ENCODE measurements at places on chromosomes 1 and 21.

DNA sequence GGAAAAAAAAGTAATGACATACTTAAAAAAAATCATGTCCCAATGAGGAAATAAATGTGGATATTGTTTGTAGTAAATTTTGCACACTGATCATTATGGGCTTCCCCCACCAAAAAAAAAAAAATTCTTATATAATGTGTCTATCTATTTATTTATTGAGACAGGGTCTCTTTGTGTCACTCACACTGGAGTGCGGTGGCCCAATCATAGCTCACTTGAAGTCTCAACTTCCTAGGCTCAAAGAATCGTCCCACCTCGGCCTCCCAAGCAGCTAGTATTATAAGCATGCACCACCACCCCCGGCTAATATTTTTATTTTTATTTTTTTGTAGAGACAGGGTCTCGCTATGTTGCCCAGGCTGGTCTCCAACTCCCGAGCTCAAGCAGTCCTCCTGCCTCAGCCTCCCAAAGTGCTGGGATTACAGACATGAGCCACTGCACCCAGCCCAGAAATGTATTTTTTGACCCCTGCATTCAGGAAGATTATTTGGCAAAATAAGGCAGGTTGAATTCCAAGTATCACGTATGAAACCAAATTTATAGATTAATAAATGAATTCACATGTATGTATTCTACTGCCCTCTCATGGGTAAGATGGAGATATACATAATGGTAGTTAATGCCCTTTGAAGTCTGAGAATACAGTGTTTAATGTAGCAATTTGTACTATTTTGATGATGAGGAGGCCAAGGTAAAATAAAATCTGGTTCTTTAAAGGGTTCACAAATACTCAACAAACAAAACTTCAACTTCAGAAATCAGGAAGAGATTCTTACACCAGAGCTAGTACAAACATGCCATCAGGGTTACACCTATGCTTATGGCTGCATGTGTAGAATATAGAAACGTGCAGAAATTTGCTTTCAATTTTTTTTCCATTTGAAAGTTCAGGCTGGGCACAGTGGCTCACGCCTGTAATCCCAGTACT is 1.4 kb upstream of the DENND2C start:
- peak; percentile 24 for DNase-seq

DNA sequence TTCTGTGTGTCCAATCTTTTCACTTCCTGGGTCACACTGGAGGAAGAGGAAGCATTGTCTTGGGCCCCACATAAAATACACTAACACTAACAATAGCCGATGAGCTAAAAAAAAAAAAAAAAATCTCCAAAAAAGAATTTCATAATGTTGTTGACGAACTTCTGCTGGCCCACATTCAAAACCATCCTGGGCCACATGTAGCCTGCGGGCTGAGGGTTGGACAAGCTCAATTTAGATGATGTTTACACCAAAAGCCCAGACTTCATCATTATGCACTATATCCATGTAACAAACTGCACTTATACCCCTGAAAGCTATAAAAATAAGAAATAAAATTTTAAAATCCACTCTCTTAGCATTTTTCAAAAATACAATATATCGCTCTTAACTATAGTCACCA is 187.8 kb upstream of the PTBP2 start:
- no peak for DNase-seq

- no peak for DNase-seq
These were observed 1.9 kb downstream of the MTFR1L start for GRCh38 chr1:25821630-25822091.

GRCh38 chr1:110713221-110713620 is 38.5 kb upstream of the KCNA3 start:
- no peak for DNase-seq

GRCh38 chr1:59499273-59499942 is 202.5 kb downstream of the FGGY start:
- DNase-seq: no peak

- DNase-seq: no peak
These were observed 511.7 kb downstream of the USP25 start for GRCh38 chr21:16241479-16241963.

DNA sequence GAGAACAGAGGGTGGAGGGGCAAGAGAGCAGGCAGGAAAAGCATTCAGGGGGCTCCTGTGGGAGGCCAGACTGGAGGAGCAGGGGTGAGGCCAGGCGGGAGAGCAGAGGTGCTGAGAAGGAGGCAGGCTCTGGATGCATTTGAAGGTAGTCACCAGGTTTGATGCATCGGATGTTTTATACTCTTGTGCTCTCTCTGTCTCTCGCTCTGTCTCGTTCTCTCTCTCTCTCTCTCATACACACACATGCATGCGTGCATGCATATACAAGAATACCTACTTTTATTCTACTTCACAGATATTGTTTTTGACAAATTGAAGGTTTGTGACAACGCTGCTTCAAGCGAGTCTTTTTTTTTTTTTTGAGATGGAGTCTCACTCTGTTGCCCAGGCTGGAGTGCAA is 15.0 kb upstream of the ITPKB start:
- no peak for DNase-seq

GRCh38 chr1:85563139-85563538 is 17.4 kb upstream of the CCN1 start:
- DNase-seq: no peak

- no peak for DNase-seq
These were observed 326.8 kb downstream of the ASTN1 start for GRCh38 chr1:176837708-176838107.

DNA sequence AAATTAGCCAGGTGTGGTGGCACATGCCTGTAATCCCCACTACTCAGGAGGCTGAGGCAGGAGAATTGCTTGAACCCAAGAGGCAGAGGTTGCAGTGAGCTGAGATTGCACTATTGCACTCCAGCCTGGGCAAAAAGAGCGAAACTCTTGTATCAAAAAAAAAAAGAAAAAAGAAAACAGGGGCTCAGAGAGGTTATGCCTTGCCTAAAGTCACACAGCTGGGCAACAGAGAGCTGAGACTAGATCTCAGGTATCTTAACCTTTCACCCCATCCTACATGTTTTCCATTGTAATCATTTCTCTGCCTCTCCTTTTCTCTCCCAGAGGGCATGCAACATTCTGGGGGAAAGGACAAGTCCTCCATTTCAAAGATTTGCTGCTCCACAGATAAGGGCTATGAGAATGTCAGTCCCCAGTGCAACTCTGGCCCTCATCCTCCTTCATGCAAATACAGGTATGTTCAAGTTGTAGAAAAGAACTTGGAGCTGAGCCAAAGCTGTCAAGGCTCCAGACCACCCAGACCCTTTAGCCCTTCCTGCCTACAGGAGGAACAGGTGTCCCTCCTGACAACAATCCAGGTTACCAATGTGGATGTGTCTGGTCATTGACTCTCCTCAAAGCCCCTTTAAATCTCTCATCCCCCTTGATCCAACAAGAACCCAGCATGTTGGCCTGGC is 6.9 kb downstream of the SLC9A1 start:
- DNase-seq: no peak

DNA sequence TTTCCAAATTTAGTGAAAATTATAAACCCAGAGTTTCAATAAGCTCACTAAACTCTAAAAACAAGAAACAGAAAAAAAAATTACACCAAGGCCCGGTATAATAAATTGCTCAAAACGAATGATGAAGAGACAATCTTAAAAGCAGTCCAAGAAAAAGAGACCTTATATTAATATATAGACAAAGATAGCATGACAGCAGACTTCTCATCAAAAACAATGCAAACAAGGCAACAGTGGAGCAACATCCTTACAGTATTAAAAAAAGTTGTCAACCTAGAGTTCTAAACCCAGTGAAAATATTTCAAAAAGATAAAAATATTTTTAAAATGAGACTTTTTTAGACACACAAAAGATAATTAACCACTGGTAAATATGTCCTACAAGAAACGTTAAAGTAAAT is 46.7 kb downstream of the KIFAP3 start:
- DNase-seq: no peak

GRCh38 chr1:118291661-118292060 is 106.6 kb upstream of the SPAG17 start:
- DNase-seq: no peak

DNA sequence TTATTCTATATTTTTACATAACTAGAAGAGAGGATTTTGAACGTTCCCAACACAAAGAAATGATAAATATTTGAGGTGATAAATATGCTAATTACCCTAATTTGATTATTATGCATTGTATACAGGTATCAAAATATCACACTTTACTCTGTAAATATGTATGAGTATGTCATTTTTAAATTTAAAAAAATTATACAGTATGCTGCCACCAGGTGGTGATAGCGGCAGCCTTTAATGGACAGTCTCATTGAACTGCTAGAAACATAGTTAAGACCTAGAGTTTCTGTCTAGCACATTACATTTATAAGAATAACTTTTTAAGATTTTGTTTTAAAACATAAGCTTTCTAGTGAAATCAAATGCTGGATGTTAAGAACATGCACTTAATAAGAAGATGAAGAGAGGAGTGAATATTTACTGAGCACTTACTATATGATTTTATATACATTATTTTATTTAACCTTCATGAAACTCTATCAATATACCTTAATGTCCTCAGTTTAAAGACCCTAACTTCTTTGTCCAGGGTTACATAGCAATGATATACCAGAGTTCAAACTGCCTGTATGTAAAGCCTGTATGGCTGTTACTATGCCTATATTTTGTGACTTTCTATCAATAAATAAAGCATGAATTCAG is 207.1 kb downstream of the NUF2 start:
- peak; percentile 6 for DNase-seq

DNA sequence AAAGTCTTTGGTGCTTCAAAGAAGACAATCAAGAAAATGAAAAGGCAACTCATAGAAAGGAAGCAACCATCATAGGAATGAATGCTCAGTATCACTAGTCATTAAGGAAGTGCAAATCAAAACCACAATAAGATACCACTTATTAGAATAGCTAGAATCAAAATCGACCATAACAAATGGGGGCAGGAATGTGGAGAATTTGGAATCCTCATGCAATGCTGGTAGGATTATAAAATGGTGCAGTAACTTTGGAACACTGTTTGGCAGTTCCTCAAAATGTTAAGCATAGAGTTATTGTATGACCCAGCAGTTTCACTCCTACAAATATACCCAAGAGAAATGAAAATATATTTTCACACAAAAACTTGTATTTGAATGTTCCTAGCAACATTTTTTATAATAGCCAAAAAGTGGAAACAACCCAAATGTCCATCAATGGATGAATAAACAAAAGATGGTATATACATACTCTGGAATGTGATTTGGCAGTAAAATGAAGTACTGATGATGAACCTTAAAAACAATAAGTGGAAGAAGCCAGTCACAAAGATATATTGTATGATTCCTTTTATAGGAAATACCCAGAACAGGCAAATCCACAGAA is 105.6 kb downstream of the MIS18A start:
- no peak for DNase-seq

GRCh38 chr21:41168391-41169257 is 664 bp downstream of the BACE2 start:
- peak; percentile 10 for DNase-seq

GRCh38 chr1:86500714-86501113 is 32.0 kb downstream of the CLCA1 start:
- DNase-seq: no peak

DNA sequence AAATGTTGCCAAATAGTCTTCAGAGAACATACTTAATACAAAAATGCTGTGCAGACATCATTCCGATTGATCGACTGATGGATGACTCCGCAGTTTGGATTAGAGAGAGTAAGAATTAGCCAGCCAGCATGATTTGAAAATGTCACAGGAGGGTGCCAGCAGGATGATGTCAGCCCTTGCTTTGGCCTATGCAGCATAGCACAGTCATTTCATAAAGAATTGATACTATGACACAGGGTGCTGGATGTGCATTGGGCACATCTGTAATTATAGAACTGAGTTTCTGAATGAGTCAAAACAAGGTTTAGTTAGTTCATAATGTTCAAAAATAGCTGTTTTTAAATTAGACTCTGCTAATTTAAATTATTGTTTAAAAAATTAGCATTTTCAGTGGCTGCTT is 21.6 kb upstream of the TRAF5 start:
- DNase-seq: no peak

DNA sequence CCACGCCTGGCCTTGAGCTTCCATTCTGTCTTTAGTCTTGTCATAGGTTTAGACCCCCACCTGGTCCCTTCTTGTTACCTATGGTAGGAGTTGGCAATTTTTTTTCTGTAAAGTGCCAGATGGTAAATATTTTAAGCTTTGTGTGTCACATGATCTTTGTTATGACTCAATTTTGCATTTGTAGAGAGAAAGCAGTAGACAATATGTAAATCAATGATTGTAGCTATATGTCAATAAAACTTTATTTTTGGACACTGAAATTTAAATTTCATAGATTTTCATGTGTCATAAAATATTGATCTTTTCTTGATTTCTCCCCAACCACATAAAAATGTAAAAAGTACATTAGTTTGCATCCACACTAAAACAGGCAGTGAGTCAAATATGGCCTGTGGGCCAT is 8.0 kb downstream of the MKNK1 start:
- no peak for DNase-seq

DNA sequence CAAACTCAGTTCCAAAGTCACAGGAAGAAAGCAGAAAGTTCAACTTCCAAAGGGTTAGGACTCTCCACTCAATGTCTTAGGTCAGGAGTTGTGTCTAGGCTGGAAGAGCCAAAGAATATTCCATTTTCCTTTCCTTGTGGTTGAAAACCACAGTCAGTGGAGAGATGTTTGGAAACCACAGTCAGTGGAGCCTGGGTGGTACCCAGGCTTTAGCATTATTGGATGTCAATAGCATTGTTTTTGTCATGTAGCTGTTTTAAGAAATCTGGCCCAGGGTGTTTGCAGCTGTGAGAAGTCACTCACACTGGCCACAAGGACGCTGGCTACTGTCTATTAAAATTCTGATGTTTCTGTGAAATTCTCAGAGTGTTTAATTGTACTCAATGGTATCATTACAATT is 11.7 kb downstream of the ATF3 start:
- no peak for DNase-seq

GRCh38 chr1:54567961-54568360 is 19.9 kb downstream of the ACOT11 start:
- no peak for DNase-seq

GRCh38 chr1:32997381-32997891 is 32.8 kb upstream of the RNF19B start:
- no peak for DNase-seq

GRCh38 chr1:210631399-210631798 is 302.7 kb downstream of the HHAT start:
- DNase-seq: no peak

DNA sequence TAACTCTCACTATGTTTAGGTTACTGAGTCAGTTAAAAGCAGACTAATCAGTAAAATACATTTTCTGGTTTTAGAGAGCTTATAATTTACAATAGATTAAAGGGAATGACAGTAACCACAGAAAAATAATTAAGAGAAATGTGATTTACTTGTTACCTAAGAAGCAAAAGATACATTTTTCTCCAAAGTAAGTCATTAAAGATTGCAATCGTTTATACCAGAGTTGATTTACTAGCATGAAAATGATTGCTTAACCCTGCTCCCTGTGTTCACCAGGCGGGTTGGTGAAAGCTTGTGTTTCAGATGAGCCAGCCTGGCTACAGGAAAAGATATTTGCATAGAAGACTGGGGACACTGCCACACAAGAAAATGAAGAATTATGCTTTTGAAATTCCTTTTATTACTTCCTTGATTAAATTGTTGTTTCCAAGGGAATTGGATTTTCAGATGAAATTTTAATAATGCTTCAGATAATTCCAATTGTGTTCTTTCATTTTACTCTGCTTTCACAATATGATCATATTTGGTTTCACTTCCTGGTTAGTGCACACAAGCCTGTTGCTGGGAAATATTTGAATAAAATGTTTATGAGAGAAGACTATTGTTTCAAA is 27.9 kb downstream of the LRRC8B start:
- DNase-seq: peak; percentile 47

GRCh38 chr1:2047749-2048729 is 2.2 kb upstream of the PRKCZ start:
- DNase-seq: no peak

- DNase-seq: no peak
These were observed 6.4 kb upstream of the TNFRSF25 start for GRCh38 chr1:6472391-6472790.
